ENCODE measurements at places on chromosomes 3 and 15.

- no peak for DNase-seq
These were observed 159.8 kb downstream of the ALCAM start for GRCh38 chr3:105526360-105527111.

DNA sequence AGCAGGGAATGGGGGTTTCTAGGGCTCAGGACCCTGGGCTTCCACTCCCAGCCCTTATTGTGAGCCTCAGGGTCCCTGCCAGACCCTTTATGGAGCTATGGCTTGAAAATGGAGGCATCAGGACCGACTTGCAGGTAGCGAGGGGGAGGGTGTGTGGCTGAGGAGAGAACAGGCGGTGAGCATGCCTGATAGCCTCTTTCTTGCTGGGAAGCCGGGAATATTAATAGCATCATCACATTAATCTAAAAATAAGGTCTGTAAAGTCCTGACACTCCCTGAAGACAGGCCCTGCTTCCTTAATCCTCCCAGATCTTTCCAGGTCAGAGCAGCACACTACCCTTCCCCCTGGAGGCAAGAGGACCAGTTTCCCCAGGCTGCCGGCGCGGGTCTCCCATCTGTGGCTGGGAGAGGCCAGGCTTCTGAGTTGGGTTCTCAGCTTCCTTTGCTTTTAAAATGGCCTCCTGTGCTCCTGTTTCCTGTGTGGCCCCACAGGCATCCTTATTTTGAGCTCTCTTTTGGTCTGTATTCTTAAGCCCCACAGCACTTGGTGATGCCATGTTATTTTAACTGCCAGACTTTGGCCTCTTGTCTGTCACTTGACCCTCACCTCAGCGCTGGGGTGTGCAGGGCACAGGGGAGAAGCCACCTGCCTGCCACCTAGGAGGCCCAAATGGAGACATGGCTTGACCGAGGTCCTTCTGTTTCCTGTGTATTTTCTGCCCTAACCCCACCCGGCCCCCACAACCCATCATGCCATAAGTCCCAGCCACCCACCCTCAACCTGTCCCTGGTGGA, 185.0 kb upstream of the TOPAZ1 start:
- DNase-seq = no peak

- DNase-seq = no peak
These were observed 123.7 kb upstream of the IGSF10 start for GRCh38 chr3:151584566-151584965.

DNA sequence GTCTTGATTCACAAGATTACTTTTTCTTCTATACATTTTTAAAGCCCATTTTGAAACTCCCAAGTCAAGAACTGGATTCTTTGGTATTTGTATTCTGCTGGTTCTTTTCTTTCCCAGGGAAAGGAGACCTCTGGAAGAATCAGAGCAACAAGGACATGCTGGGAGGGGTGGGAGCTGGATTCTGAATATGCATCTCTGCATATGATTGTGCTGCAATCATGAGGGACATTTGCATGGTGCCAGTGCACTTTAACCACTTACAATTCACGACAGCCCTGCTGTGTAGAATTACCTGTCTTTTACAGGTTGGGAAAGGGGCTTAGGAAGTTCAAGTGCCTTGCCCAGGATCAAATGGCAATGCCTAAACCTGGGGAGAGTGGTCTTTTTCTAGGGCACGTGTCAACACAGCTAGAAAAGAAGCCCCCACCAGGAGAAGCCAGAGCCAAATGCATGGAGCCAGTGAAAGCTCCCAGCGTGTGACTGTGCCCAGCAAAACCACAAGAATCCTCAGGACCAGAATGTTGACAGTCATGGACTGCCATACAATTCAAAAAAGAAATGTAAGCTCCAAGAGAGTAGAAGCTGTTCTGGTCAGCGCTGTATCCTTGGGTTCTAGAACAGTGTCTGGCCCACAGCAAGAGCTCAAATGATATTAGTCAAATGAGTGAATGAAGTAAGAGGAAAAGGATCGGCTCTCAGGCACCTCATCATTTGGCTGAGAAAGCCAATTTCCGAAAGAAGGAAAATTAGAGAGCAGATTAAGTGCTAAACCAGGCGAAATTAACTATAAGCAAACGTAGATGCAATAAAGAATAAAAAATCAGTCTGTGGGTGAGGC, 84.5 kb upstream of the MEF2A start:
- no peak for DNase-seq

DNA sequence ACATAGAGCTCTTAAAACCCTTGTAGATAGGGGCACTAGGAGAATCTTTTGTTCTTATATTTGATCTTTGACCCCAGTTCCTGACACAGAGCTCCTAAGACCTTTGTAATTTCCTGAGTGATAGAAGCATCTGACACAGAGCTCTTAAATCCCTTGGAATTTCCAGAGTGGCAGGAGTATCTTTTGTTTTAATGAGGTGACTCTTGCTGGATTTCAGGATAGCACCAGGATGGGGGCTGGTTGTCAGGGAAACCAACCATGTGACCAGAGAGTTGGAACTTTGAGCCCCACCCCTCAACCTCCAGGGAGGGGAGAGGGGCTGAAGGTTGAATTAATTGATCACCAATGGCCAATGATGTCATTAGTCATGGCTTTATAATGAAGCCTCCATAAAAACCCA, 47.6 kb upstream of the ST8SIA2 start:
- DNase-seq = no peak

GRCh38 chr15:81011593-81011992, 10.9 kb downstream of the TLNRD1 start:
- DNase-seq = no peak

Measured in SIG-M5 (cell line).